Activated CD8-positive, alpha-beta memory T cell treated with anti-CD3 and anti-CD28 coated beads for 4 hours (primary cell): ENCODE measurements at places on chromosomes 13 and 19.

- no peak for DNase-seq
Measured at GRCh38 chr13:48626077-48626449, 27.7 kb upstream of the CYSLTR2 start.

DNA sequence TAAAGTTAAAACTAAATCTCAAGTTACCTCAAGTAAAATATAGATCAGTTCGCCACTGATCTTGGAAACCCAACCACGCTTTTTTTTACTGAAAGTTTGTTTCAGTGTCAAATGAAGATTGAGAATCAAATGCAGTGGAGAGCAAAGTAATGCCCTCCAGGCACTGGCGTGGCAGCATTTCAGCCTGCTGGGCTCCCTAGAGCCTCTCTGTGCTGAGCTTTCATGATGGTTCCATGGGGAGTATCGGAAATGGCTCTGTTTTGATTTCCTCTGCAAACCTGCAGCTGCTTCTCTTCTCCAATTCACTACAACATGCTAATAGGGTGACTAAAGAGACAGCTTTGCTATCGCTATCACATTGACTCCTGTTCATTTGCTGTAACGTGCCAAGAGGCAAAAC lies 141.6 kb downstream of the FGF14 start:
- DNase-seq = no peak

DNA sequence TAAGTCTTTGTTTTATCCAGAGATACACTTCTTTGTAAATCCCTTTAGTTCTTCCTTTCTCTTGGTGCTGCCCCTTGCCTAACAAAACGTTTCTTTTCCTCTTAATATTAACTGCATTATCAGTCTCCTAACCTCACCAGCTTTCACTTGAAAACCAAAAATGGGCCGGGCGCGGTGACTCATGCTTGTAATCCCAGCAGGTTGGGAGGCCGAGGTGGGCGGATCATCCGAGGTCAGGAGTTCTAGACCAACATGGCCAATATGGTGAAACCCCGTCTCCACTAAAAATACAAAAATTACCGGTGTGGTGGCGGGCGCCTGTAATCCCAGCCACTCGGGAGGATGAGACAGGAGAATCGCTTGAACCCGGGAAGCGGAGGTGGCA lies 329.8 kb upstream of the MIR17HG start:
- DNase-seq = no peak

- DNase-seq = no peak
Measured at GRCh38 chr13:24854311-24854710, 90.3 kb downstream of the RNF17 start.

GRCh38 chr19:3175781-3176714 lies 2.5 kb upstream of the S1PR4 start:
- DNase-seq = no peak

DNA sequence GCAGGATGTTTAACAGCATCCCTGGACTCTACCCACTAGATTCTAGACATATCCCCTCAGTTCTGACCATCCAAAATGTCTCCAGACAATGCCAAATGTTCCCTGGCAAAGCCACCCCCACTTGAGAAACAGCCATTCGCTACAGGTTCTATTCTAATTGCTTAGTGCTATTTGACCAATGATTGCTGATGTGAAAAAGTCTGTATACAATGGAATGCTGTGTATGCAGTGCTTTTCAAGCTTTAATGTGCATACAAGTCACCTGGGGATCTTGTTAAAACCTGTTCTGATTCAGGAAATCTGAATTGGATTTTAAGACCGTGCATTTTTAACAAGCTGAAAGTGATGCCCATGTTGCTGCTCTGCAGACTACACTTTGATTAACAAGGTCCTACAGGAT lies 331.8 kb upstream of the KLF12 start:
- no peak for DNase-seq

DNA sequence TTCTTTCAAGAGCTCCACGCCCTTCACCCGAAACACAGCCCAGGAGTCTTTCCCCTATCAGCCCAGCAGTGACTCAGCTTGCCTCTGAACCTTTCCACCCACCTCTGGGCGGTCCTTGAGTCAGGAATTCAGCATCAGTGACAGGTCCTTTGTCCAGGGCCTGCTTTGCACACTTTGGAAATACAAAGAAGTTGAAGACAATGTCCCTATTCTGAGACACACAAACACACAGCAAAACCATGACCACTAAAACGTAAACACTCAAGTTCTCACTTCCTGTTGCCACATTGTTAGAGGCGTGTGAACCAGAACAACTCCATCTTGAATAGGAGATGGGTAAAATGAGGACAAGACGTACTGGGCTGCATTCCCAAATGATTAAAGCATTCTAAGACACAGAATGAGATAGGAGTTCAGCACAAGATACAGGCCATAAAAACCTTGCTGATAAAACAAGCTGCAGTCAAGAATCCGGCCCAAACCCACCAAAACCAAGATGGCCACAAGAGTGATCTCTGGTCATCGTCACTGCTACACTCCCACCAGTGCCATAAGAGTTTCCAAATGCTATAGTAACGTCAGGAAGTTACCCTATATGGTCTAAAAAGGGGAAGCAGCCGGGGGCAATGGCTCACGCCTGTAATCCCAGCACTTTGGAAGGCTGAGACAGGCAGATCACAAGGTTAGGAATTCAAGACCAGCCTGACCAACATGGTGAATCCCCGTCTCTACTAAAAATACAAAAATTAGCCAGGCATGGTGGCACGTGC lies 49.2 kb upstream of the ATP12A start:
- DNase-seq = no peak

GRCh38 chr13:19587635-19588300 lies 26.4 kb upstream of the TPTE2 start:
- no peak for DNase-seq
